Esophagus muscularis mucosa (tissue), 4 donors: ENCODE measurements at places on chromosomes 4 and X.

- DNase-seq = no peak
Measured at GRCh38 chr4:34619531-34620162, 1624.7 kb downstream of the ARAP2 start.

GRCh38 chr4:80365928-80366327 lies 30.4 kb downstream of the CFAP299 start:
- DNase-seq = no peak

DNA sequence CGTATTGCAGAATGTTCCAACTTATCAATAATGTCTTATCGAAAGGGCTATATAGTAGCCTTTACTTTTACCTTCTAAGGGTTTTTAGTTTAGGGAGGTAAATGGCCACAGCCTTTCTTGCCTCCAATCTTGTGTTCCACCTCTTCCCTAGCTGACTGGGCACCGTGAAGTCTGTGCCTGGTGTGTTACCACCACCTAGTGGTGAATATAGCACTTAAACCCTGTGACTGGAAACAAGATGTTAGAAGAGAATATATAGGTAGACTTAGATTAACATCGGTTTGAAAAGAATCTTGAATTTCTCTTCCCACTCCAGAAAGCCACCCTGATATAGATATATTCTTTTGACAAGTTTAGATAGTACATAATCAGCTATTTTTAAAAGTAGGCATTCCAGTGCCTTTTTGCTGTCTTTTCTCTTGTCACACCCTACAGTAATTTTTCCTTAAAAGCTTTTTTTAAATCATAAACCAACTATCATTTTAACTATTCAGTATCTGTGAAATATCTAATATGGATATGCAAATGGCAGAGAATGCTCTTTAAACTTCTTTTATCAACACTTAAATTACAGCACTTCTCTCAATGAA lies 27.8 kb upstream of the ADH7 start:
- no peak for DNase-seq

- DNase-seq = no peak
Measured at GRCh38 chr4:121213940-121214339, 49.8 kb upstream of the TNIP3 start.

DNA sequence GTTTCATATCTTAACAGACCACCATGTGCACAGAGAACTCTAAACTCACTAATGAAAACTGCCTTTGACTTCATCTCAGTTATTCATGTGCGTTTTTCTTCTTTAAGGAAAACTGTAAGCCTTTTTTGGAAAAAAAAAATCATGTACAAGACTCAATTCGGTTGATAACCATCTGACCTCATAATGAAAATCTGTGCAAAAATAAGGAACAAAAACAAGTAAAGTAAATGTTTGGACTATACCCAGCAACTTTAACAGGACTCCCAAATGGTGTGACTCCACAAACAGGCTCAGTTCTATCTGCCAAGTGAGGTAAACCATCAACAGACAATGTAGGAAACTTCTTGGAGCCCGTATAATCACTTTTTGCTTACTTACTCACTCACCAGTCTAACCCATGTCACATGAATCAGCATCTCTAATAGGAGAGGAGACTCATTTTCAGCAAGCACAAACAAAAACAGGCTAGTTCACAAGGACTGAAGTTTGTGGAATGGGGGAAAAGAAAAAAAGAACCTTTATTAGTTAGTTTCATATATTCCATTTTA lies 9.3 kb downstream of the APOO start:
- no peak for DNase-seq

DNA sequence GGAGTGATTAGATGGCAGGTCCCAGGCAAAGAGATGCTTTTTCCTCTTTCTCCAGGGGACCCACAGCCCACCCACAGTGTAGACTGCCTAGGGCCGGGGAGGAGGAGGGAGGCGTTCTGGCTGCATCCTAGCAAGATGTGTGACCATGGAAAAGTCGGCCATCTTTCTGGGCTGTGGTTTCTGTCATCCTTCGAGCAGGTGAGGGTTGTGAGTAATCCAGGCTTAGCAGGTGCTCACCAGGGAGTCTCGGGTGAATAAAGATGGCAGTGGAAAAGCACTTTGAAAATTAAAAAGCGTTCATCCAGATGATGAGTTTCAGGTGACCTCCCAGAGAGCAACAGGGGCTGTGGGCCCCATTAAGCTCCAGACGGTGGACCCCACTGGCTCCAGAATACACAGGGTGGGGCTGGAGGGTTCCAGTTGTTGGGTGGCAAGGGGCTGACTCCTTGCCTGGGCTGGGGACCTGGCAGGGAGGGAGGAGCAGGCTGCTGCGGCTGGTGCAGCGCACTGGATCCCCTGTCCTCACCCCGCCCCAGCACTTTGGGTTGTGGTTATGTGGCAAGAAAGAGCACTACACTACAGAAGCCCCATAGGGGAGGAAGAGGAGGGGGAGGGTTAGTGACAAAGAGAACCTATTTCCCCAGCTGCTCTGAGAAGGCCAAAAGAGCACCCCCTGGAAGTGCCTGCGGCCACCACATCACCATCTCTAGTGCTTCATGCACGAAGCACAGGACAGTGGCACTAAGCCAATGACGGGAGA lies 23.7 kb downstream of the ELF4 start:
- DNase-seq = no peak

GRCh38 chr4:184848510-184848909 lies 22.7 kb upstream of the ACSL1 start:
- no peak for DNase-seq

DNA sequence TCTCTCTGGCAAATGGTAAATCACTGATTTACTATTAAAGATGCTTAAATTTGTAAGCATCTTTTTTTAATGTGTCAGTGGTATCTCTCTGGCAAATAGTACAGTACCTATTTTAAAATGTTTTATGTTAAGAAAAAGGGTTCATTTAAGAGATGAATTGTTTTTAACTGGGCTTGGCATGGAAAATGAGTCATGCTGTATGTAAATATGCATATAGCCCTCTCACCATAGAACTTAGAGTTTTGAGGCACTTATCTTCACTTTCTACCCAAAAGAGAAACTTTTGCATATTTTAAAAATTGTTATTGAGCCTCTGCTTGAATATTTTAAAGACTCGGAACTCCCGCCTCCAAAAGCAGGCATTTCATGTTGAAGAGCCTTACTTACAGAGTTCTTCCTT lies 37.9 kb downstream of the KLHL34 start:
- DNase-seq = no peak

GRCh38 chr4:7311205-7311604 lies 118.9 kb downstream of the SORCS2 start:
- no peak for DNase-seq

DNA sequence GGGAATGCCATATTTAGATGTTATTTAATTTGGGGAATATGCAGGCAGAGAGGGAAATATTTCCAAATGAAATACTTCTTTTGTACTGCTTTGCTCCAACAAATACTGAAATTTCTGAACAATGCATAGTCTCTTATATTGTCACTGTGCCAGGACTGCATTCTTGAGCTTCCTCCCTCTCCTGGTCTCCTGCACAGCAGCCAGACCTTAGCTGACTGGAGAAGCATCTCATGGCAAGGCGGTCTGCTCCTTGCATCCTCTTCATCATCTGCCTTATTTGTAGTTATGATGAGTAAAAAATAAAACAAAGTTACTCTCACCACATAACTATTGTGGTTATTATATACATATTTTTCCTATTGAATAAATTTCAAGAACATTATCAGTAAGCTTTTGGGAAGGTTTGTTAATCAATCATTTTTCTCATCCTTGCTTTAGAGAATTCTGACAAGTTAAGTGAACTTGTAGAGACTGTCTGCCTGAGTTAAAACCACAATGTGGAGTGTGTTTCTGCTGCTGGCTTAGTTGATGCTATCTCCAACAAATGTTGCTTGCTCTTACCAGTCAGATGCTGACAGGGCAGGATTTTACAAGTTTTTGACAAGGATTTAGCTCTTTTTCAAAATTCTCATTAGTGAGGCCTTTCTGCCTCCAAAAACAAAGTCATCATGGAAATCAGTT lies 153.6 kb downstream of the SOWAHB start:
- no peak for DNase-seq

DNA sequence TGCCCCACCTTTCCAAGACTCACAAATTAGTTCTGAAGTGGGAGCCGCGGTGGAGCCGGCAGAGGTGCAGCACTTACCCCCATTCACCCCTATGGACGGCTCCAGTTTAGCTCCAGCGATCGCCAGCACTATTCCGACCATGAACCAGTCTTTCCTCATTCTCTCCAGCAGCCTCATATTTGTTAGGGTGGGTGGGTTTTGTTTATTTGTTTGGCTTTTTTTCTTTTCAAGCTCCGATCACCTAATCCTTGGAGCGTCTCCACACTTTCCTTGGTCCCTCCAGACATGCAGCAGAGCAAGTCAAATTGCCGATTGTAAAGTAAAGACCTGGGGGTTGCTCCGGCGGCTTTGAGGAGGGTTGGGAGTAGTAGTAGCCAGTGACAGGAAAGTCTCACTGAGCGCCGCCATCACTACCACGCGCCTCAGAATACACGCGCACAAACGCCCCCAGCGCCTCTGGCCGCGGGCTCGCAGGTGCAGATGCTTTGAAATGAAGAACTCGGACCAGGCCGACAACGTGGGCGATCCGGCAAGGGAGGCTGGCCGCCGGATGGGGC lies at the start of gene SLC10A7:
TSS of gene SLC10A7 (minus strand) at position 400 of the 557 bp plus-strand sequence. CDS start at position 177, 223 bp downstream.
- DNase-seq = no peak

GRCh38 chr4:78299565-78299972 lies 242.4 kb downstream of the FRAS1 start:
- DNase-seq = no peak

DNA sequence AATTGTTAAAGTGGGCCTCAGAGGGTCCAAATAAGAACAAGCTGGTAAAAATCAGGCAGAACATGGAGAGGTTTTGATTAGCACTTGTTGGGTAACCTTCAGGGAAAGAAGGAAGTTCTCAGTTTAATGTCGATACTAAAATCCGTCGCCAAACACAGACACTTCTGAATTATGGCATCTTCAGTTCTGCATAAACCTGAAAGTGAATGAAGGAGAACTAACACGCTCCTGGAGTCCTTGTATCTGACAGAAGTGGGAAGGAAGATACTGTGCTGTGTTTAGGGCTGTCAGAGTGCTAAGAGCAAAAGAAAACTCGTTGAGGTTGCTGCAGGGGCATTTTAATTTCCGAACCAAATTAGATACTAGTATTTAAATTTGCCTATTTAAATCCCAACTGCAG lies 106.2 kb downstream of the TMA16 start:
- no peak for DNase-seq

DNA sequence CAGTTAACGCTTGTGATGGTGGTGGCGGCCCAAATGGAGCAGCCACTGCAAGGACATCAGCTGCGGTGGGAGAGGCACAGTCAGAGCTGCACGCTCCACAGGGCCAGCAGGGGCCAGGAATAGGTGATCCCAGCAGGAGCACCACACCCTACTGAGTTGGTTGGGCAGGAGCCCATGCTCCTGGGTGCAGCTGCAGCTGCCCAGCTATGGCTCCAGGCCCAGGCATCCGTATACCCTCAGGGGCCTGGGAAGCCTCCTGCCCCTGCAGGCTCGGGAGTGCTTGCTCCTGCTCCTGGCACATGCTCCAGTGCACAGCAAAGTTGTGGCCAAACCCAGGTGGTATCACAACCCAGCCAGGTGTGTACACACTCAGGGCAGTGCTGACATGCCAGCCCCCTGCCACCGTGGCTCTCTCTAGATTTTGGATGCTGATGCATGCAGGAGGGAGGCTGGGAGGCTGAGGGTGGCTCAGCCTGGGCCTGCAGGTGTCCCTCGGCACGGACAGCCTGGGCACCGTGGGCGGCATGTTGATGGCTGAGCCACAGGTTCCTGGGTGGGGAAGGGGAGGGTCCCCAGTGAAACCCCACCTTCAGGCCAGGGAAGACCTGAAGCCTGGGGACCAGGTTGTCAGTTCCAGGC lies 150.2 kb downstream of the CXXC4 start:
- no peak for DNase-seq

DNA sequence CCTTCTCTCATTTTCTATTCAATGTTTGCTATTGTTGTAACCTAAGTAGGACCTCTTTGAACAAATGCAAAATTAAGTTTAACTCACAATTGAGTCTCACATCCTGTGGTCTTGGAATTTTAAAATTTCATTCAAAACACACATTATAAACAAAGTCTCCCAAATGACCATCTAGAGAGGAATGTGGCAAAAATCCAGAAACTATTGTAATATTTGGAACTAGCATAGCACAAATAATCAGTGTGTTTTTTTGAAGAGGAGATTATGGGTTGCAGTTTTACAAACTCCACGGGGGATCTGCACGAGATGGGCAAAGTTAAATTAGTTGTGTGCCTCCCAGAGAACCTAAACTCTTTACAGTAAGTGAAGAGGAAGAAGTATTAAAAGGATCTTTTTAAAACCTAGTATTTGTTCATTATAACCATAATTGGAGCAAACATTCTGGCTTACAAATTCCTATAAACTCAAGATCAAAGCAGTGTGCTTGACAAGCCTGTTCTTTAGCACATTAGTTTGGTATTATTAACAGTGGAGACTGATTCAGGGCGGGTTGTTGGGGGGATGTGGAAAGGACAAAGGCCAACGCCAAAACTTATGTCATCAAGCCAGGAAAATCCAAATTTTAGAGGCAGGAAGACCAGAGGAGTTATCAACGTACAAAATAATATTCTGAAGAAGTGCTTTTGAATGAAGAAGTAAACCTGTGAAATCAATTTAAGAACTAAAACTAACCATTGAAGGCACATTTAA lies 22.4 kb upstream of the RBPJ start:
- no peak for DNase-seq

DNA sequence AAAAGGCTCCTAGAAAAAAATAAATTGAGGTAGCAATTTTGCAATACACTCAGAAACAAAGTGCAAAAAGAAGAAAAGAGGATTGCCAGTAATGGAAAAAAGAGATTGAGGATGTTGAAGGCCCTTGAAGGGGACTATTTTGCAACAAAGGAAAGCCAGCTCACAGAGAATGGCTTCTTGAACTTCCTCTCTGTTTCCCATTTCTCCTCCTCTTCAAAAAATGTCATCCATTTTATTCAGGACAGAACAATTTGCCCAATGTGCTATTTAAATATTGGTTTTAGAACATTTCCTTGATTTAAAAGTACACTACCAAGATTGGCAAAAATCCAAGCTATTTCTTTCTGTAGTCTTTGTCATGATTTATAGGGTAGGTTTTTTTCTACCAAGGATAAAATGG lies 60.2 kb downstream of the GASK1B start:
- DNase-seq = no peak

GRCh38 chr4:81221303-81222081 lies 6.5 kb upstream of the PRKG2 start:
- no peak for DNase-seq

- DNase-seq = no peak
Measured at GRCh38 chr4:153502584-153502983, 36.4 kb downstream of the TMEM131L start.

DNA sequence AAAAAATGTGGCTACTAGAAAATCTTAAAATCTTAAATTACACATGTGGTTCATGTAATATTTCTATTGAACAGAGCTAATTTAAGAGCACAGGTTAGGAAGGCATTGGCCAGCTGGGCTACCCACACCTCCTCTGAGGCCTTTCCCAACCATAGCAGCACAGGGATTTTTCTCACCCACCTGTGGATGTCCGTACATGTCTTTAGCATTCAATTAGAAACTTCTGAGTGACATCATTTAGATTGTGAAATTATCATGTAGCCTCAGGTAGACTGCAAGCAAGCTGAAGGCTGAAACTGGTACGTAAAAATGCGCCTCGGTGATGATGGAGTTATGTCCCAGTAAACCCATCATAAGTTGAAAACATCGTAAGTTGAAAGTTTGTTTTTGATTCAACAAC lies 31.2 kb downstream of the SCARB2 start:
- no peak for DNase-seq

GRCh38 chrX:74251006-74251930 lies 52.7 kb upstream of the ZCCHC13 start:
- DNase-seq = no peak
